Germinal center (tissue), 1 donor: ENCODE measurements at places on chromosomes 12 and 14.

DNA sequence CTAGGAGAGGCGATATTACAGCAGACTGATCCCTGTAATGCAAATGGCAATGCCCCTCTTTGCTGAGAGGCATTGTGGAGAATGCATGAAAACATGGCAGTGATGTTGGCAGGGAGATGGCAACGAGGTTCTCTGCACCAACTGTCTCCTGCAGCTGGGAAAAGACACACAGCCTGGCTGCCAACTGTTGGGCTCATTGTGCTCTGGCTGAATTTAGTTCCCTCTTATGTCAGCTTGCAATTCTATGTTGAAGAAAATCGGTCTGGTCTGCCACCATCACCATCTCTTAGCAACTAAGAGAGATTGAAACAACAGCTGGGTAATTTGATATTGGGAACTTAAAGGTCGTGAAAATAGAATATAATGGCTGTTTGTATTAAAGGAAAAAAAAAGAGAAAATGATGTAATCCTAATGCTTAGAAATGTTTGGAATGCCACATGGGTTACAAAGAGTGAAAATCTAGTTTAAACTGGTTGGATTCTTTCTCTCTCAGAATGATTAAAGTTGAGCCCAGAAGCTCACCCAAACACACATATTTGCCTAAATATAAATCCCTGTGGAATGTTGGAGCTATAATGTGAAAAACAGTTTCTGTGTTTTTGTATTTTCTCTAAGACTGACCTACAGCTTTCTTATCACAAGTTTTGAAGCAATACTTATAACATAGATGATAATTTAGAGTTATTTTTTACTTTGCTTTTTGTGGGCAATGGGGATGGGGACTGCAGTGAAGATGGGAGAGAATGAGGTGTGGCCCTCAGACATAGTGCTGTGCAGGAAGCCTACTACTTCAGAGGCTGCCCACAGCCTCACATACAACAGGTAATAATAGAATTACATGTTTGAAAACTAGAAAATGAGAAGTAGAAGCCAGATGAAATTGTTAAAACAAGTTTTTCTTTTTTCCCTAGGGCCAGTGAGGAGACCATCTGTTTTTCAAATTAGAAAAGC lies 143.7 kb downstream of the AKAP6 start:
- no peak for DNase-seq

DNA sequence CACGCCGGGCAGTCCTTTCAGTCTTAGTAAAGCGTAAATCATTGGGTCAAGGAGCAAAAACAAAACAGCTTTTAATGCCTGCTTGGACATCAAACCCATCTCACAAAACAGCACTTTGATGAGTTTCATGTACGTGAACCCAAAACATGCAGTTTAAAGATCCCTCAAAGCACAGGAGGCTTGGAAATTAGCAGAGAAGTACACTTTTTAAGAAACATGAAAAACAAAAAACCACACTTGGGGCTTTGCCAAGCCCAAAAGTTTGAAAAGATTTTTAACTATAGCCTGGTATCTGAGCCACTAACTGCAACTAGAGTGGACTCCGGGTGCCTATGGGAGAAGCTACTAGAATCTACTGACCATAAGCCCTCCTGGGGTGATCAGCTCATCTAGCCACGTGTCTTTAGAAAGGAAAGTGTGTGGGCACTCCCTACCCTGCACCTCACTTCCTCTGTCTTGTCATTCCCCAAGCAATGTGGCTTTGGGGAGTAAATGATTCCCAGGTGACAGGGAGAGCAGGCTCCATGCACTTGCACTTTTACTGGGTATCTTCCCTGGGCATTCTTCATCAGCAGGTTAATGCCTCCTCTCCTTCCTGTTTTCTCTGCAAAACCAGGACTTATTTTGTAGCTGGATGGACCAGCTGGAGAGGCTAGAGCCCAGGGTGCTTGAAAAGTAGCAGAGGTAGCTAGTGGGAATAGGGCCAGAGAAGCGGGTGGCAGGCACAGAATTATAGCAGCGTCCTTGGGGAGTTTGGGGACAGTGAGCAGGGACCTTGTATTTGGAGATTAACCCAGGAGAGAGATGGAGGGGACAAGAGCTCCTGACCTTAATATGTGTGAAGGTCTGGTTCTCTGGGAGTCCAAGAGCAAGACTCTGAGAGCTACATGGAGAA lies 339.3 kb downstream of the BCL11B start:
- DNase-seq, result no peak

DNA sequence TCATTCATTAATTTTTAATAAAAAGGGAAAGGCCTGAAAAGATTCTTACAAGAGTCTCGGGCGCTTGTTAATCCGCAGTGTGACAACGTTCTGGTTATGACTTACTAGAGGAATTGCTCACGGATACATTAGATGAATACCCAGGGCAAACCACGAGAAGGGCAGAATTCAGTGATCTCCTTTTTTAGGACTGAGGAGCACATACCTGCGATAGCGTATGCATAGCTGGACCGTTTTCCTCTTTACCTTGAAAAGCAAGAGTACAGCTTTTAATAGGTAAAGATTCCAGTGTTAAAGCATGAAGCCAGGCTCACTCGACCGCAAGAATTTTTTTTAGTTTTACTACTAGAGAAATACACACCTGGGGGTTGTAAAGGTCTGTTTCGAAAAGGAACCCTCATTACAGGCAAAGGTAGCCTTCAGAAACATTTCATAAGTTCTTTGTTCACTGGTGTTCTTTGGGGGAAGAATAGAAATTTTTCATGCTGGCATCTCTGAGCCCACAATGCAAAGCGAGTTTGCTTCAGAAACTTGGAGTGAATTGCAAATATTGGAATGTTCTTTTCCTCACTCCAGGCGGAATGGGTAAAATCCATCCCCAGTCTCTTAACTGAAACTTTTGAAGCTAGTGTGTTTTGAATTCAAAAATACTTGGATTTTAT lies 953 bp downstream of the MAPK1IP1L start:
- DNase-seq, result peak; percentile 33

DNA sequence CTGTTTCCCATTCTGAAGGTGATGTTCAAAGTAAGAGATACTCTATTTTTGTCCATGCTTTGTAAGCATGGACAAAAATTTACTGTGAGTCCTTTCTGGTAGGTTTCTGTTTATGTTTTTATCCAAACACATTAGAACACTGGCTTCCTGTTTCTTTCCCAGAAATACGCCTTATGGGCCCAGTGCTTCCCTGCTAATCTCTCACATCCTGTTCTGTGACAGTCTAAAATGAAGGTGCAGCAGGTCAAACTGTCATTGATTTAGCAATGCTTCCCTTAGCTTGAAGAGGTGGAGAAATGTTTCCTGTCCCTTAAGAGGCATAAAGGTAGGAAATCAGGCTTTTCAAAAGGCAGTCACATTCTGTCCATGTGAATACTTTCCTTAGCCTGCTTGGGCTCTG lies 305.6 kb downstream of the RPS29 start:
- DNase-seq, result no peak

DNA sequence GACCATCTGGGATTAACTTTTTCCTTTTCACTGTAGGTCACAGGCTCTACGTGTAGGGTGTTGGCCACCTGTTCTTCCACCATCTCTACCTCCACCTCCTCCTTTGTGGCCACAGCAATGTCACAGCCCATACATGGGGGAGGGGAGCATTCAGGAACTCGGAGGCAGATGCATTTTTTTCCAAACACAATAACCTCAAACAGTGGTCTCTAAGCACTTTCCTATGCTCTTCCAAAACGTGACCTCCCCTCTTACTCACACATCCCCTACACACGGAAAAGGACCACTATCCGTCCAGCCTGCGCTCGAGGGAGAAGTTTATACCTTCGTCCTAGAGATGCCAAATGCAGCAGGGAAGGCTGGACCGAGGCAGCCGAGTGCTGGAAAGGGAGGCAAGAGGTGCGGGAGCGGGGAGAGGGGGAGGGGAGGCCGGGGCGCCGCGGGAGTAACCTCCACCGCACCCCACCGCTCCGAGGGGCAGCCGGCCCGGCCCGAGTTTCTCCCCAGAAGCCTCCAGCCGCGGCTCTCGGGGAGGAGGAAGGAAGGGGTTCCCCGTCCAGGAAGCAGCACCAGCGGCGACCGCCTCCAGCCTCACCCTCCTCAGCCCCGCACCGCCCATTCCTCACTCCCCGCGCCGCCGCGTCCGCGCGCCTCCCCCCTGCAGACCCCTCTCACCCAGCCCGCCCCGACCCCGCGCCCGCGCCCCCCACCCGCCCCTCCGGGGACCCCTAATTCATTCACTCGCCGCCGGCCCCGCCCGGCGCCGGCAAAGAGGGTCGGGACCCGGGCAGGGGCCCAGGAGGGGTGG lies 594 bp downstream of the KRAS start:
- peak; percentile 72 for DNase-seq

DNA sequence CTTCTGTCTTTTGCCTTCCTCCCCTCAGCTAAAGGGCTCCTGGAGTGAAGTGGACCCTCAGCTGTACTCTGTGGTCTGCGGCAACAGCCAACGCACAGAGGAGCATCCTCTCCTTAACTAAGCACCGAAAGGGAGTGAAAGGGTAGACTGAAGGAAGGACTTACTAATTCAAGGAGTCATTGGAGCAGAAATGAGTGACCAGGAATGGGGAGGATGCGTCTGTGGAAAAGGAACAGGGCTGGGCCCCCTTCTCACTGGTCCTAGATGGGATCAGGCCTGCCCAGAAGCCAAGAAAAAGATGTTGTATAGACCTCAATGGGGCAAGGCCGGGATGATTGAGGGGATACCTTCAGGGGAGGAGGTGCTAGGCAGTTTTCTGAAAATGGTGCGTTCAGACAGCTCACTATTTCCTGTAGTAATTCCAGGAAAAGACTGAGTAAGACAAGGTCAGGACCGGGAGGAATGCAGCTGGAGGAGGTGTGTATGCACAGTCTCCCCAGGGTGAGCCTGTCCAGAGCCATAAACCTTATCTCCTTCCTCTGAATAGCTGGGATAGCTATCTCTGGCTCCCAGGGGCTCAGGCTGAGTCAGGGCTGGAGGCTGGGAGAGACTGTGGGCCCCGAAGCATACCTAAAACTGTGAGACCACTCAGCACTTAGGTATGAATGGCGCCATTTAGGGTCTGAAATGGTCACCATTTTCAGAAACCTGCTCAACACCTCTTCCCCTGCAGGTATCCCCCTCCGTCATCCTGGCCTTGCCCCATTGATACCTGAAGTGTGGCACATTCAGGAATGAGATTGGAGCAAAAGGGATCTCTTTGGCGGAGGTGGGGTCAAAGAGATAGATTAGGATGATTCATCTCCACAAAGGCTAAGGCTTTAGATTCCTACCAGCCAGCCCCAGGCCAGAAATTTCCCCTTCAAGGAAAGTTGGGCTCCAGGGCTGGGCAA lies 20.2 kb upstream of the KRT8 start:
- DNase-seq, result no peak

DNA sequence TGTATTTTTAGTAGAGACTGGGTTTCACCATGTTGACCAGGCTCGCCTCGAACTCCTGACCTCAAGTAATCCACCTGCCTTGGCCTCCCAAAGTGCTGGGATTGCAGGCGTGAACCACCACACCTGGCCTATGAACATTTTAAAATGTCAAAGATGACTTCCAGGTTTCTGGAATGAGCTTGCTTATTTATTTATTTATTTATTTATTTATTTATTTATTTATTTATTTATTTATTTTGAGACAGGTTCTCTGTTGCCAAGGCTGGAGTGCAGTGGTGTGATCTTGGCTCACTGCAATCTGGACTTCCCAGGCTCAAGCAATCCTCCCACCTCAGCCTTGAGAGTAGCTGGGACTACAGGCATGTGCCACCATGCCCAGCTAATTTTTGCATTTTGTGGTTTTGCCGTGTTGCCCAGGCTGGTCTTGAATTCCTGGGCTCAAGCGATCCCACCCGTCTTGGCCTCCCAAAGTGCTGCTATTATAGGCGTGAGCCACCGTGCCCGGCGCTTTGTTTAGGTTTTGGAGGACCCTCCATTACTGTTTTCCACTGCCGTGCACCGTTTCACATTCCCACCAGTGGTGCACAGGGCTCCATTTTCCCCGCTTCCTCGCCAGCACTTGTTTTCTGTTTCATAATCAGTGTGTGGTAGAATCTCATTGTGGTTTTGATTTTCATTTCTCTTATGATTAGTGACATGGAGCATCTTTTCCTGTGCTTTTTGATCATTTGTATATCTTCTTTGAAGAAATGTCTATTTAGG lies 6.4 kb upstream of the CFAP251 start:
- no peak for DNase-seq

GRCh38 chr14:43169722-43170121 lies 1337.4 kb downstream of the FSCB start:
- no peak for DNase-seq

GRCh38 chr14:45145214-45145613 lies 9.5 kb downstream of the FANCM start:
- no peak for DNase-seq
